ENCODE measurements at places on chromosomes 4 and X.
A peak's percentile ranks its signal among the peaks of the same experiment; 100 is the strongest.

GRCh38 chr4:21184788-21185187 lies 484.5 kb downstream of the PACRGL start:
- no peak for DNase-seq

- no peak for DNase-seq
These were observed 113.5 kb upstream of the TTC29 start for GRCh38 chr4:147059064-147059731.

DNA sequence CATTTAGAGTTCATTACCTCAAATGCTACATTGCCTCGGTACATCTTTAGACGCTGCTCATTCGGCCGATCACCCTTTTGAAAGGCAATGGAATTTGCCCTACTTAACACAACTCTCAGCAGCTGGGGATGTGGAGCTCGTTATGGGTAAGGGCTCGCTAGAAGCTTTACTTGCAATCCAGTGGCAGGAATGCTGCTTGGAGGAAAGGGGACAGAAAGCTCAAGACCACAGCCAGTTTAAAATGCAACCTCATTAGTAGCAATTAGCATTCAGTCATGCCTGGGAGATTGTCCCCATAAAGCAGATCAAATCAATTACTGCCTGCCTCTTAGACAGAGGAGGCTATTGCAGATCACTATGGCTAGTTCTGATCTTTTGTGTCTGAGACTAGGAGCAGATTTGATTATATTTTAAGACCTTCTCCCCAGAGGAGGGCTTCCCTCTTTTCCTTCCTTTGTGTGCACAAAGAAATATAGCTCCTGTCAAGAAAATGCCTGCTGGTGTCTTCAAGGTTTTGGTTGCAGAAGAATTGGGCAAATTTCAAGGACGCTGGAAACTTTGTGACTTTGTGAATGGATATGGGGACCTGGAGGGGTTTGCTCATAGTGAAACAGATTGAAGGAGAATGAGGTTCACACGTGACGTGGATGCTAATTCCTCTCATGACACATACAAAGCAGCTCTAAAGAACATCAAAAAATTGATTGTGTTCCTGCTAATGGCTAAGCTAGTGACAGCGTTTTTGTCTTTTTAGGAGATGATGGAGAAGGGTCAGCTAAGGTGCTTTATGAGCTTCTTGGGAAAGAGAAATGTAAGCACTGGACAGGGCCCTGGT lies 237.5 kb upstream of the GLRA2 start:
- no peak for DNase-seq

DNA sequence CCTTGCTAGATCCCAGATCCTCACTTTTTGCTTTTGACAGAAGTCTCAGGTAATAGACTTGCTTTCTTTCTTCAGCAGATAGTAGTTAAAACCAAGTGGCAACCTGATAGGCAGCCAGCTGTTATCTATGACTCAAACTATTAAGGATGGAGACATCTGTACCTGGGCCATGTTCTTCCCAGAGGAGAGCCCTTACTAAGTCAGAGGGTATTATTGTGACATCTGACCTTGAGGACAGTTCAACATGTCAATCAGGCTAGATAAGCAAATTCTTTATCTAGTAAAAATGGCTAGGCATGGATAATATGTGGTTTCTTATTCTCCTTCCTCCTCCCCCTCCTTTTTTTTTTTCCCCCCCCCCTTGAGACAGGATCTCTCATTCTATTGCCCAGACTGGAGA lies 39.2 kb downstream of the TRIM2 start:
- DNase-seq, result no peak

DNA sequence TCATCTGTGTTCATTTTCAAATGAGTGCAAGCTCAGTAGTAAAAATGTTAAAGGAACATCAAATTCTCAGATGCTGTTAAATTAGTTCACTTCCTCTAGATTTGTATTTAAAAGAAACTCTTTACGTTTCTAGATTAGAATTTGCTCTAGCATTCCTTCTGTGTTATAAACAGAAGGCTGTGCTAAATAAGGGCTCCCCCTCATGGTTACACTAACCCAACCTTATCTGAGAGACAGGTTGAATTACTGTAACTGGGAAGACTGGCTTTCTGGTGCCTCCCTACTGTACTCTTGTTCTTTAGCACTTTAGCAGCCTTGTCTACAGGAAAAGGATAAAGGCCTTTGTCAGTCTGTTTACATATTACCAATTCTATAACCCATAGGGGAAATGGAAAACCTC lies 56.8 kb downstream of the RXFP1 start:
- no peak for DNase-seq

- no peak for DNase-seq
These were observed 2.2 kb upstream of the NKX1-1 start for GRCh38 chr4:1408418-1408817.

DNA sequence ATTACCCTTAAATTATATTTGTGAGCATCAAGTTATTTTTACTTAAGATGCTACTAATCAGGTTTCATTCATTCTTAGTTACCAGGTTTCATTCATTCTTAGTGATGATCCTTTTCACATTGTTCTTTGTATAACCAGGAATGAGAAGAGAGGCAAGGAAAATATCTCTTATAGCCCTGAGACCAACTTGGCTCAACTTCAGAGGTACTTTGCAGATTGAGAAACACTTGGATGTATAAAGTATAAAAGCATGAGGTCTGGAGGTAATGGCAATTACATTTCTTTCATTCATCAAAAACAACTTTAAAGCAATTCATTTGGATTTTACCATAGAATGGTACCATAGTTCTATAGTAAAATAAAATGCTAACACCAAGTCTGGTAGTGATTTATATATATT lies 231.0 kb downstream of the PRDM5 start:
- DNase-seq, result no peak

GRCh38 chr4:75724867-75725724 lies 719 bp downstream of the USO1 start:
- DNase-seq, result no peak

- DNase-seq, result no peak
These were observed 3.7 kb downstream of the TAF7L start for GRCh38 chrX:101287402-101287801.

DNA sequence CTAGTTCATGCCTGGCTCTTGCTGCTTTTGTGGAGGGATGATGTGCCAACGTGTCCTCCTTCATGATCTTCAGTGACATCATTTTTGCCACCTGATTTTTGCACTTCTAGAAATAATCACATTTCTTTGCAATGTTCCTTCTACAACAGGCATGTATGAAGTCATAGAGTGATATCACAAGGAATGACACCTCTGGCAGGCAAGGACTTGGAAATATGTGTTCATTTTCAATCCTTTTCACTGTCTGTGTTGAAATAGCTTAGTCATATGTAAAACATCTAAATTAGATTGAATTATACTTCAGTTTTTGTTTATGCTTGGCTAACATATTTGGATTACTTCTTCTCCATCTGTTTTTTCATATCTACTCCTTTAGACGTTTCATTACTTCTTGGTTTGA lies 221.2 kb upstream of the STK26 start:
- DNase-seq, result no peak

DNA sequence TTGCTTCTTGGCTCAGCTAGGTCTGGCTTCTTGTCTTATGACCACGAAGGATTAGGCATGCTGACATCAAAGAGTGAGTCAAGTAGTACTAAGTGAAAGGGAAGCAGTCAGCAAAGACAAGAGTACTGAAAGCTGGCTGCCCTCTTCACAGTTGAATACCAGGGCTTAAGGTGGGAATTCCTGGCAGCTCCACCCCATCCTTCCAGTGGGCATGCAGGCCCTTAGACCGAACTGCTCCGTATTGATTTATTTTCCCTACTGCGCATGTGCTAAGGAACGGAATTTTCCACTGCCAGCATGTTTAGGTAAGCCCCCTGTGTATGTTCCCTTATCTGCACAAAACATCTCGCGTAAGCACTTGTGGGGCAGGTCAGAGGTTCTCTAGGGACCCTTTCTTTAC lies 2320.1 kb downstream of the ARAP2 start:
- no peak for DNase-seq

DNA sequence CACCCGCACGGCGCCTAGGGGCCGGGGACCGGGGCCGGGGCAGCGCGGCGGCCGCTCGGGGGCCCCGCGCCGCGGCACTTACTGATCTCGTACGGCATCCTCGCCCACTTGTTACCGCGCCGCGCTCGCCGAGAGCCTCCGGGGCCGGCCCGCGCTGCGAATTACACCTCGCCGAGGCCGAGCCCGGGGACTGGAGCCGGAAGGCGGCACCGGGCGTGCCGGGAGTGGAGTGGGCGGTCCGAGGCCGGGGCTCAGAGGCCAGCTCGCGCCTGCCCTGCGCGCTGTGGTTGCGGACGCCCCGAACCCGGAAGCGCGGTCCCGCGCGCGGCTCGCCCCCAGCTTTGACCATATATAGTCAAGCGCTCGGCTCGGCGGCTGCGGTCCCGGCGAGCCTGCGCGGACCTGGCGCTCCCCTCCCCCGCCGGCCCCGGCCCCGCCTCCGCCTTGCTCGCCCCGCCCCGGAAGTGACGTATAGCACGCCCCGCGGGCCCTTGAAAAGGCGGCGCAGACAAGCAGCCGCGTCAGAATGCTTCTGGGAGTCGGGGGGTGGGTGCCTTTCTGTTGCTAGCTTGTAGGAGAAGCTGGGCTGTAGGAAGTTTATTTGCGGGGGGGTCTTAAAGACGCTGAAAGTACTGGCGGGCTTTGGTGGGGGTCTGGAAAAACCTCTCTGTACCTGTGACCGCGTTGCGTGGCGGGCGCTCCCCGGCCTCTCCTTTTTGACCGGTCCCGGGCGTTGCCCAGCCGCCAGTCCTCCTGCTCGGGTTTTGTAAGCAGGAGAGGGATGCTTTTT lies at the start of gene WDR1:
Gene WDR1 (minus strand): TSS at position 231 of the 790 bp plus-strand sequence. CDS start 133 bp downstream, at position 98.
- peak; percentile 93 for DNase-seq

DNA sequence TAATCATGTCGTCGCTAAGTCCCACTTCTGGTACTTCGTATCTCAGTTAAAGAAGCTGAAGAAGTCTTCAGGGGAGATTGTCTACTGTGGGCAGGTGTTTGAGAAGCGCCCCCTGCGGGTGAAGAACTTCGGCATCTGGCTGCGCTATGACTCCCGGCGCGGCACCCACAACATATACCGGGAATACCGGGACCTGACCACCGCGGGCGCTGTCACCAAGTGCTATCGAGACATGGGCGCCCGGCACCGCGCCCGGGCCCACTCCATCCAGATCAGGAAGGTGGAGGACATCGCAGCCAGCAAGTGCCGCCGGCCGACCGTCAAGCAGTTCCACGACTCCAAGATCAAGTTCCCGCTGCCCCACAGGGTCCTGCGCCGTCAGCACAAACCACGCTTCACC lies 11.3 kb downstream of the PNCK start:
- DNase-seq, result peak; percentile 40

DNA sequence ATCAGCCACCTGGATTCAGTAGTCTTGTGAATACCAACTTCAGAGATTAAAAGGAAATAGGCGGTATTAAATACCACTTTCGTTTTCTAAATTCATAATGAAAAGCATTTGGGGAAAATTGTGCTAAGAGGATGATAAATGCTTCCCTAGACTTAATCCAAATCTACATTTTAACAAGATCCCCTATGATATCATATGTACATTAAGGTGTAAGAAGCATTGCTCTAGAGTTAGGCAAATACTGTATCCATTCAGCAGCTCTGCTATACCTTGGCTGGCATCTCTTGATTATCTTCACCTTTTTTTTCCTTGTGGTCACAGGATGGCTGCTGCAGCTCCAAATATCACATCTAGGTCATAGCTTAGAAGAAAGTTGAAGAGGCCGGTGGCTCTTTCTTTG lies 40.6 kb upstream of the PHEX start:
- DNase-seq, result no peak

- no peak for DNase-seq
These were observed 37.9 kb downstream of the EREG start for GRCh38 chr4:74402692-74403456.

DNA sequence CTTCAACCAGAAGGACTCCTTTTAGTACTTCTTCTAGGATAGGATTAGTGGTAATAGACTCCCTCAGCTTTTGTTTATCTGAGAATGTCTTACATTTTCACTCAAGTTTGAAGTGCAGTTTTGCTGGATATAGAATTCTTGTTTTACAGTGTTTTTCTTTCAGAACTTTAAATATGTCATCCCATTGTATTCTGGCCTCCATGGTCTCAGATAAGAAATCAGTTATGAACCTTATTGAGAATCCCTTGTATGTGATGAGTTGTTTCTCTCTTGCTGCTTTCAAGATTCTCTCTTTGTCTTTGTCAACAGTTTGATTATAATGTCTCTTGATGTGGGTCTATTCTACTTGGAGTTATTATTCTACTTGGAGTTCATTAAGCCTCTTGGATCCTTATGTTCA lies 116.1 kb upstream of the CITED1 start:
- no peak for DNase-seq

DNA sequence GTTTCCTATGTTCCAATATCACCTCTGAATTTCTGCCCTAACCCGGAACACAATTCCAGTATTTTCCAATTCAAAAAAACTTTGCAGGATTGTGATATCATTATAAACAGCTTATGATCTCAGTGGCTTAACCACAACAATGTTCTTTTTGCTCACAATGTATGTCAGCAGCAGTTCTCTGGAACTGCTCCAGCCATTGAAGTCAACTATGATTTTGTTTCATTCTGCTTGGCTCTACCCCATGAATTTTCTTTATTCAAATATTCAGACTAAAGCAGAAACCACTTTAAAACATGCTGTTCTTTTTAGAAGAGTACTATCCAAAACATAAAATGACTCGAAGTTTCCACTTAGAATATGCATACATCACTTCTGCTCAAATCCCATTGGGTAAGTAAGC lies 1611.1 kb downstream of the ARAP2 start:
- DNase-seq, result no peak

GRCh38 chr4:175470131-175470530 lies 341.9 kb downstream of the GPM6A start:
- no peak for DNase-seq

DNA sequence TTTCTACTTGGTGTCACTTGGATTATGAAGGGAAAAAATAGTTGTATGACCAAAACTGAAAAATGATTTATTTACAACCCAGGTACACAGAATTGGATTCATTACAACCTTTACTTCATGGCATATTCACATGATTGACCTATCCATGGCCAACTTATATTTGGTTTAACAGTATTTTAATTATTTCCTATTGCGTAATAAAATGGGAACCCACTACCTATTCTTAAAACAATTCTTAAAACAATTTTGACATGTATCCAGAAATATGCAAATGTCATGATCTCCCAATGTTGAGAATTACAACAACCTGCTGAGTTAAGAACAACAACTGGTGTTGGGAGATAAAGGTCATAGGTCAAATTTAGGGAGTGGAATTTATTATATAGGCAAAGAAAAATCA lies 54.8 kb upstream of the DDX53 start:
- DNase-seq, result no peak

DNA sequence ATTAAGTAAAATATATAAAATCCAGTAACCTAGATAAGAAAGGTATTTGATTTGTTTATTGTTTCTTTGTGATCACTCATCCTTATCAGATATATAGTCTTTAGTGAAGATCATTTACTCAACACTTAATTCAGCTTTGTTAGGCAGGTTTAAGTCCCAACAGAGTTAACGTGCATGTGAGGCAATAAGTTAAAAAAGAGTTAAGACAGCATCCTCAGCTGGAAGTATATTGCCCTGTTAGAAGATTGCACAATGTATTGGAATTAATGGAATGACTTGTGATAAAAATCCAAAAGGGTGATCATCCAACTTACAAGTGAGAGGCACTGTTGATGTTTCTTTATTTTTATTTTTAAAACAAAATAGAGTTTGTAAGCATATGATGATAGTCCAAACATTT lies 1162.1 kb downstream of the RAPGEF2 start:
- no peak for DNase-seq

GRCh38 chr4:155430895-155431795 lies 54.4 kb upstream of the MAP9 start:
- DNase-seq, result no peak

GRCh38 chr4:86961605-86962295 lies 26.9 kb downstream of the AFF1 start:
- no peak for DNase-seq

Data from activated CD8-positive, alpha-beta memory T cell treated with anti-CD3 and anti-CD28 coated beads for 1 hour (primary cell).